ENCODE measurements at places on chromosomes 5 and 9.

- DNase-seq: no peak
These were observed 170.7 kb downstream of the MAPKAP1 start for GRCh38 chr9:125536167-125536772.

- no peak for DNase-seq
These were observed 900 bp upstream of the HAVCR2 start for GRCh38 chr5:157109744-157110143.

GRCh38 chr5:150613991-150614660 lies 26.3 kb upstream of the SYNPO start:
- DNase-seq: no peak

DNA sequence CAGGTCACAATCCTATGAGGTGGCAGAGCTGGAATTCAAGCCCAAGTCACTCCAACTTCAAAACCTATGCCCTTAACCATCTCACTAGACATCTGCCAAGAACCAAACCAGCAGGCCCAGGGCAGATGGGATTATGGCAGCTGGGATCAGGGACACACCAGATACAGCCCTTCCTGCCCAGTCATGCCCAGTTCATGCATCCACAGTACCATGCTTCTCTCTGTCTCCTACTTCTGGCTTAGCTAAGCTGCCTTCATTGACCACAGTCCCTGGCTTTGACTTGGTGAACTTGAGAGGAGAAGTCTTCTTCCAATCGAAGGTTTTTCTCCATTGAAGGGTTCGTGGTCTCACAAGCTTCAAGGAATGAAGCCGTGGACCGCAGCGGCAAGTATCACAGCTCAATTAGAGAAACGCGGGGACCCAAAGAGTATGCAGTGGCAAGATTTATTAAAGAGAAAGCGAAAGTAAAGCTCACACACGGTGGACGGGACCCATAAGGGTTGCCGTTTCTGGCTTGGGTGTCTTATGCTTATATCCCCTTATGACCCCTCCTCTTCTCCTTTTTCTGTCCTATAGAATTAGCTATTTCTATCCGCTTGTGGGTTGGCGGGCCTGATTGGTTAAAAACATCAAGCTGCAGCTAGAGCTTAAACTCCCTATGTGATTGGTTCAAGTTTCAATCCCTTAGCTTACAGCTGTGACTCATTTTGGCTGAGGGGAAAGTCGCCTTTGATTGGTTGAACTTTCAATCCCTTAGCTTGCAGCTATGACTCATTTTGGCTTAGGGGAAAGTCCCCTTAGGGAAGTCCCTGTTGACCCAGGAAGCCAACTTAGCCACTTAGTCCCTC lies 101.2 kb downstream of the TRIM36 start:
- DNase-seq: no peak

DNA sequence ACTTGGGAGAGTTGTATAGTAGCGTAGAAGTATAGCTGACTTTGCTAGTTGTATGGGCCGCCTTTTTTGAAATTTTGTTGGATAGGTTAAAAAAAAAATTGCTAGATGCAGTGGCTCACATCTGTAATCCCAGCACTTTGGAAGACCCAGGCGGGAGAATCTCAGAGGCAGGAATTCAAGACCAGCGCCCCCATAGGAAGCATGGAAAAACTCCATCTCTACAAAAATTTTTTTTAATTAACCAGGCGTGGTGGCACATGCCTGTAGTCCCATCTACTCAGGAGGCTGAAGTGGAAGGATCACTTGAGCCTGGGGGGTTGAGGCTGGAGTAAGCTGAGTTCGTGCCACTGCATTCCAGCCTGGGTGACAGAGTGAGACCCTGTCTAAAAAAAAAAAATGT lies 59.2 kb downstream of the SMC5 start:
- no peak for DNase-seq

DNA sequence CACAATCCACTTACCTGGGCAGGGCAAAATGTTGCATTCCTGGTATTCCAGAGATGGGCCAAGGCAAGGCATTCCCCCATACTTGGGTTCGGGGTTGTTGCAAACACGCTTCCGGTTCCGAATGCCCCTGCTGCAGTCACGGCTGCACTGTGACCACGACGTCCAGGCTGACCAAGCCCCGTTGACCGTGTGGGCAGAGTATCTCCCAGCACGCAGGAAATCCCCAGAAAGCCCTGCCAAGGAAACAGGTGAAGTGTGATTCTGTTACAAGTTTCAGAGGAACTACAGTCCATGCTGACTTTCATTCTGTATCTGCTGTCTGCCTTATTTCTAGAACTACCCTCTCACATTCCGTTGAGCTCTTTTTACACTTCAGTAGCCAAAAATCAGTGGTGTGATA lies 483.0 kb downstream of the SEMA5A start:
- no peak for DNase-seq

GRCh38 chr9:128499920-128500319 lies 4.6 kb upstream of the GLE1 start:
- no peak for DNase-seq

DNA sequence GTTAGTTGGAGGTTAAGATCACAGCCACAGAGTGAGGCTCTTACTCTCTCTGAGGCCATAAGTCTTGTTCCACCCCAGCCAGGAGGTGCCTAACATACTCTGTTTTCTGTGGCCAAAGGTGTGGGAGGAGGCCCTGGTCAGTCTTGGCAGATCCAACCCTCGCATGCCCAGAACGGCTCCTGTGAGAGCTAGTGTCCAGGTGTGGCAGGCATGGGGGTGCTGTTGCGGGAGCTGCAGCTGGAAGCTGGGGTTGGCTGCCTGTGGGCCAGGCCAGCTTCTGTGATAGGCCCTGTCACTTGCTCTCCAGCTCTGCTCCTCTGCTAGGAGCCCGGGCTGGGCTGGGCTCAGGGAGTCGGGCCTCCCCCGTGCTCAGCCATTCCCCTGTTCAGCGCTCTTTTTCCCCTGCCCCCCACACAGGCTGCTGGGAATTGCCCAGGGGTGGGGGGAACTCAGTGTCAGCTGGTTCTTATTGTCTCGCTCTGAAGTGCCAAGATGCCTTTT lies 31.6 kb downstream of the IER5L start:
- DNase-seq: no peak

- no peak for DNase-seq
These were observed 216.3 kb downstream of the KIAA0825 start for GRCh38 chr5:94402096-94402495.

DNA sequence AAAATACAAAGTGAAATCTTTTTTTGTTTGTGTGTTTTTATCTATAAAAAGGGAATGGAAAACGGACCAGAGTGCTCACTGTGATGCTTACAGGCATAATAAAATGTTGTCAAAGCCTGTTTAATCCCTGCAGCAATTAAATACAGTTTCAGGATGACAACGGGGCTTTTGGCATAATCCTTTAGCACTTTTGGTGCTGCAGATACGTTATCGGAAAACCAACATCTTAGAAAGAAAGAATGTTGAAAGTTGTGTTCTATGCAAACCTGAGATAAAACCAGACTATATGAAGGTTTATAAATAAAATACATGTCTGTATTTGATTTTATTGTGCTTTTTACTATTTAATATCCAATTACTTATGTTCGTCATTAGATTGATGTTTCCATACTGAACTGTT lies 307.4 kb upstream of the DAB2 start:
- no peak for DNase-seq

- no peak for DNase-seq
These were observed 123.4 kb downstream of the ARL15 start for GRCh38 chr5:54186912-54187445.

DNA sequence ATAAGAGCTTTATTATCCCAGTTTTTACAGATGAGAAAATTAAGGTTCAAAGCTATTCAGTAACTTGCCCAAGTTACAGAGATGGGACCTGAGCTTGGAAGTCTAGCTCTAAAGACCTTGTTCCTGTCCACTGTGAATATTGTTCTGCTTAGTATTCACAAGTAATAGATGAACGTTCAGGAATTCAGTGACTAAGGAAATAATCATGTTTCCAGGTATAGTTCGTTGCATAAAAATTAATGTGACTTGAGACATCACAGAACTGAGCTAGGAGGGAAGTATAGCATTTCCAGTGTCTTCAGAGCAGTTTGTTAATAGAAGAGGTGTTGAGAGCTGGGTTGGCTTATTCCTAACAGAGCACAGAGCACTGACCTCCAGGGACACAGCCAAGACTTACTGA lies 136.1 kb downstream of the FGF1 start:
- no peak for DNase-seq

DNA sequence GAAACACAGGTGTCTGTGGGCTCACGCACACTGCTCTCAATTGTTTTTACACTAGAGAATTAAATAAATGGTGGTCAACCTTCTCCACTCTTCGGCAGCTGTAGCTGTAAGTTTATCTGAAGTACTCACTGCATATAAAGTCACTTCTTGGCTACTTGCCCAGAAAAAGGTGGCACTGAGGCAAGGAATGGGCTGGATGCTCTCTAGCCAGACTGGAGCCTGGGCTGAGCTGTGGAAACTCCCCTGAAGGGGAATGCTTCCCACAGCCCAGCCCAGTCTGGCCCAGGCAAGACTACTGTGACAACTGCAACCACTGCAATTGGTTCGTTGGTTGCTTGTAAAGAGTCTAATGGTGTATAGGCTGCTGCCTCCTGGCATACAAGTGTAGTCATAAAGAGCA lies 4.5 kb downstream of the LEAP2 start:
- DNase-seq: no peak

GRCh38 chr5:102759289-102759688 lies 4.2 kb downstream of the PAM start:
- DNase-seq: no peak

DNA sequence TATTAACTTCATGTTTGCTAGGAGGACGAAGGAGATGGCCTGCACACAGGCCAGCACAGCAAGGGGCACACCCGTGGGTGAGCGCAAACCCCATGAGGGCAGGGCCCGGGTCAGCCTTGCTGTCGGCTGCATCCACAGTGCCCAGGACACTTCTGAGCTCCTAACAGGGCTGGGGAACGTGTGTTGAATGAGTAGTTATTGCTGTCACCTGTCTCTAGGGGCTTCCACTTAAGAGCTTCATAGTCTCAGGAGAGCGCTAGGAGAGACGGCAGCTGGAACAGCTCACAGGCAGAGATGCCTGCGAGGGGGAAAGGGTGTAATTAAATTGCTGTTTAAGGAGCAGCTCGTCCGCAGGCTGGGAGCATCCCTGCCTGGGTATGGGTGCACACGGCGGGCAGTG lies 91.4 kb upstream of the NEURL1B start:
- DNase-seq: no peak

GRCh38 chr5:127941646-127942045 lies 141.9 kb upstream of the SLC12A2 start:
- DNase-seq: no peak
